AG09309 (cell line): ENCODE measurements at places on chromosomes 5 and 9.

- no peak for DNase-seq
Measured at GRCh38 chr9:16343249-16344237, 526.9 kb downstream of the BNC2 start.

DNA sequence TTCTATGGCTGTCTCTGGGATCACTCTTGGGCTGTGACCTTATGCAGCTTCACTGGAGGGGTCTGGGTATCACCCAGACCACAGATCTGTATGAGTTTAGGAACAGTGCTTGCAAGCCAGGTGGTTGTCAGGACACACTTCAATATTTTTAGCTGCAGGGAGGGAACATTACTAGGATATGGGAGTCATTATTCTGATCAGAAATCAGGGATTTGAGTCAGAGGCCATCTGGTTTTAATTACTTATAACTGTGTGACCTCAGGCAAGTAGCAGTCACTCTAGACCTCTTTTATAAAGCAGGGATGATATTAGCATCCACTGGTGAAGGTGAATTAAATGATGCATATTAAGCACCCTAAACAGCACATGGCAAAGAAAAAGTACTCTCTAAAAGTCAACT is 60.1 kb upstream of the NMUR2 start:
- no peak for DNase-seq

DNA sequence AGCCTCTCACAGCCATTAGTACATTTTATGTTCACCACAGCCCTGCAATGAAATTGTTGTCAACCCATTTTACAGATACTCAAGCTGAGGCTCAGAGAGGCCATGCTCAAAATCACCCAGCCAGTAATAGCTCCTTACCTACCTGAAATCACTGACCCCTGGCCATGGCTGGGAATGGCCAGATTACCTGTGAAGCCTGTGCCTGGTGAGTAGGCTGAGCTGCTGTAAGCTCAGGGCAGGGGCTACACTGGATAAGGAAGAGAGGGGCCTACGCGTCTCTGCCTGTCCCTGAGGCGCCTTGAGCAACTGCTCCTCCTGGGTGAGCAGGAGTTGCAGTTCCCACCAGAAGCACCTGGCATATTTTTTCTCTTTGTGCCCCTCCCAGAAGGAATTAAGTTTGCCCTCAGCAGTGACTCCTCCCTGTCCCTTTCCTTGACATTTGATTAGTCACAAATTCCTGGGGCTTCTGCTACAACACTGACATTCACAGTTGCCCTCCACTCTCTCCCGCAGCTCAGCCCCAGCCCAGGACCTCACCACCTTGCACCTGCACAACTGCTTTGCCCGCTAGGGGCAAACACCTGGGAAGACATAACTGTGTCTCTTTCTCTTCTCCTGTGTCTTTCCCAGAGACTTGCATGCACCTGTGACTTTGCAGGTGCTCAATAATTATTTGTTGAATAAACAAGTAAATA is 5.7 kb downstream of the CLTB start:
- DNase-seq, result no peak

- DNase-seq, result no peak
Measured at GRCh38 chr5:154570572-154571324, 92.7 kb upstream of the HAND1 start.

- DNase-seq, result peak; percentile 23
Measured at GRCh38 chr5:137888863-137889759, at the start of gene PKD2L2. Gene PKD2L2 (plus strand): TSS chr5:137889457. CDS start chr5:137889492, 35 bp downstream.

GRCh38 chr5:180642181-180642775 is 7.1 kb downstream of the FLT4 start:
- no peak for DNase-seq

- no peak for DNase-seq
Measured at GRCh38 chr9:89710697-89711096, 105.9 kb downstream of the GADD45G start.

GRCh38 chr9:82117026-82117811 is 128.6 kb downstream of the SPATA31D1 start:
- DNase-seq, result peak; percentile 18

- peak; percentile 32 for DNase-seq
Measured at GRCh38 chr9:109411798-109412352, 86.2 kb downstream of the PTPN3 start.

GRCh38 chr9:135617991-135618411 is 21.3 kb downstream of the GLT6D1 start:
- no peak for DNase-seq

GRCh38 chr9:113481176-113481787 is 17.8 kb downstream of the RGS3 start:
- no peak for DNase-seq

DNA sequence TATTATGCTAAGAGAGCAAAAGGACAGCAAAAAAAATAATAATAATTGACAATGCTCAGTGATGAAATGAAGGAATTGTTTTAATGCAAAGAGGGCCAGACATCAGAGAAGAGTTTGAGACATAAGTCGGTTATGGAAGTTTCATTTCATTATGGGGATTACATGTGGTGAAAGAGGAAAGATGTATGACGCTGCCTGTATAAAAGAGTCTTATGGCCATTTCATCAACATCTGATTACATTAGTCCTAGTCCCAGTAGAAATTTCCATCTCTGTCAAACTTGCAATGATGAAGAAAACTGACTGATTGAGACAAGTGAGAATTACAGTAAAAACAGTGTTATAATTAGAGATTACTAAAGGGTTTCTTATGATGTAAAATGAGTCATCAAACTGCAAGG is 900.6 kb upstream of the CDH9 start:
- DNase-seq, result no peak

GRCh38 chr9:31820426-31820825 is 564.0 kb upstream of the ACO1 start:
- DNase-seq, result no peak

DNA sequence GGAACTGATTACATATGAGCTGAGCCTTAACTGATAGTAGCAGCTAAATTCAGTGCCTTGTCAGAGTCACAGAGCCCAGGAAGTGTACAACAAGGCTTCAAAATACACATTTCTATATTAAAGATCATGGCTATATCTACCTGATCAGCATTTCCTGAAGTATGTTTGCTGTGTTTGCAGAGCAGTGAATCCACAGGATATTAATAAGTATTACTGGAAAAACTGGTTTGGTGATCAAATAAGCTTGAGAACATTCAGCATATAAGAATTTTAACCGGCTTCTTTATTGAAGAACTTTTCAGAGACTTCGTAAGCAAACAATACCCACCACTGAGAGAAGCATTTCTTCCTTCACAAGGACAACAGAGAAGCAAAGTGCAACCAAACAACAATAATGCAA is 227.0 kb downstream of the ELAVL2 start:
- no peak for DNase-seq

DNA sequence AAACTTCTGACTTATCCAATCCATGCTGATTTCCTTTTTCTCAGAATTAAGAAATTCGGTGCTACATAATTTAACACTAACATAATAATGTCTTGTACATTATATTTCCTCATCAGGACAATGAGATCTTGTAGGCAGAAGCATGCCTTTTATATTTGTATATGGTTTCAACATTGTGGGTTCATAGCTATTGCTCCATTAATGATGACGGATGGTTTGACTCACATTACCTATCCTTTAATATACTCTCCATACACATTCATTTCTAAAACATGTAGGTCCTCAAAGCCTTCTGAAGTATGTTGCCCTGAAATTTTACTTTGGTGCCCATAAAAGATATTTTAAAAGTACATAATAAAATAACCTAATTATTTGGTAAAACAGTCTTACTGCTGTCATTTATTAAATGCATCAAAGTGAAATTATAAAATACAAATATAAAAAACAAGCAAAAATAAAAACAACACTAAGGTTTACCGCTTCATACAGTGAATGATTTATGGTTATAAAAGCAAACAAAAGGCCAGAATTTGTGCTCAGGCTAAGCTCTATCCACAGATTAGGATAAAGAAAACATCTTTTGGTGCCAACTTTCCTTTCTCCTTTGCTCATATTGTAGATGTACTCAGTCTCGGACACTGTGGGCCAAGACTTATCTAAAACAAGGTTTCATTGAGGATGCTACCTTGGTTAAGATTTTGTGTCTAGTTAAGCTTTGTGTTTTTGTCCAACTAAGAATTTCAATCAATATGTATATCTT is 61.2 kb upstream of the GCNT4 start:
- DNase-seq, result no peak

DNA sequence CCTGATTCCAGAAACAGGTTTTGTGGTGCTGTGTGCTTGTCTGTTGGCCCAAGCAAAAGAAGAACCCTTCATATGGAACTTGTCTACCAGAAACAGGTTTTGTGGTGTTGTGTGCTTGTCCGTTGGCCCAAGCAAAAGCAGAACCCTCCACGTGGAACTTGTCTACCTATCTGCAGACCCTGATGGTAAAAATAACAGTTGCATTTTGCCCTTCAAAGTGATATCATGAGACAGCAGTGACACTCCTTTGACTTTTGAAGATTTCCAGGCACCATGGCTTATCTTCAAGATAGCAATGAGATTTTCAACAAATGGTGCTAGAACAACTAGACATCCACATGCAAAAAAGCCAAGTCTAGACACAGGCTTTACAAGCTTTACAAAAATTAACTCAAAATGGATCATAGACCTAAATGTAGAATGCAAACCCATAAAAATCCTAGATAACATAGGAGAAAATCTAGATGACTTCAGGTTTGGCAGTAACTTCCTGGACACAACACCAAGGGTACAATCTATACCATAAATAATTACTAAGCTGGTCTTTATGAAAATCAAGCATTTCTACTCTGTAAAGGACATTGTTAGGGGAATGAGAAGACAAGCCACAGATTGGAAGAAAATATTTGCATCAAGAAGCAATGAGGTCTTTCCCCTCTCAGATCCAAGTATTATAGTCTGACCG is 16.8 kb downstream of the MACROH2A1 start:
- no peak for DNase-seq

GRCh38 chr5:149641000-149641576 is 59.8 kb downstream of the ARHGEF37 start:
- DNase-seq, result no peak

- no peak for DNase-seq
Measured at GRCh38 chr5:89260254-89260653, 377.3 kb upstream of the MEF2C start.

DNA sequence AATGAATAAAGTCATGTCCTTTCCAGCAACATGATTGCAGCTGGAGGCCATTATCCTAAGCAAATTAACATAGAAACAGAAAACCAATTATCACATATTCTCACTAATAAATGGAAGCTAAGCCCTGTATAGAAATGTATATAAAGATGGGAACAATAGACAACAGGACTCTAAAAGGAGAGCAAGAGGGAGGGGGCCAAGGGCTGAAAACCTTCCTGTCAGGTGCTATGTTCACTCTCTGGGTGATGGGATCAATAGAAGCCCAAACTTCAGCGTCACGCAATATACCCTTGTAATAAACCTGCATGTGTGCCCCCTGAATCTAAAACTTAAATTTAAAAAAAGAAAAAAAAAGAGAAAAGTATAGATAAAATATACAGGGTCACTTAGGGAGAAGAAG is 163.7 kb upstream of the ACO1 start:
- no peak for DNase-seq

- no peak for DNase-seq
Measured at GRCh38 chr9:84966876-84967830, 297.6 kb downstream of the NTRK2 start.

DNA sequence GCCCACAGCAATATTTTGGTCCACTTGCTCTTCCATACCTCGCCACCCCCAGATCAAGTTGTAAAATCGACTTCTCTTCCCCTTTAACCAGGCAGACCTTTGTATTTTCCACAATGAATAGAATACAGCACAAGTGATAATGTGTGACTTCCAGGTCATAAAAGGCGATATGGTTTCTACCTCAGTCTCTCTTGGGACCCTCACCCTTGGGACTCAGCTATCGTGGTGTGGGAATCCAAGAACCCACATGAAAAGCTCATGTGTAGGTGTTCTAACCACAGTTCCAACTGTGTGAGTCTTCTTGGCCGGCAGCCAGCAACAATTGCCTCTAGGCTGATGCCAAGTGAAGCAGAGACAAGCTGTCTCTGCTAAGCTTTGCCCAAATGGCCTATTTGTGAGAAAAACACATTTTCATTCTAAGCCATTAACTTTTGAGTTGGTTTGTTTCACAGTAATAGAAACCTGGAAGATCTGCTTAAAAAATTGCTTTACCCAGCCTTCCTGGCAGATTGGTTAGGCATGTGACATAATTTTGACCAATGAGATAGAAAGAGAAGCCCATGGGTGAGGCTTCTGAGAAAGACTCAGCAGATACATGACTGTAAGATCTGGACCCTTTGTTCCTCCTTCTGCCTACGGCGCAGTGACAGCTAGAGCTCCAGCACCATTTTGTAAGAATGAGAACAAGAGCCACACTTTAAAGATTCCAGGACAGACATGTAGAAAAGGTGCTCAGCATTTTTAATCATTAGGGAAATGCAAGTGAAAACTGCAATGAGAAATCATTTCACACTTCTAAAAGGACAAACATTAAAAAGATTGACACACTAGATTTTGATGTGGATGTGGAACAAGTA is 18.3 kb upstream of the MLLT3 start:
- DNase-seq, result no peak

DNA sequence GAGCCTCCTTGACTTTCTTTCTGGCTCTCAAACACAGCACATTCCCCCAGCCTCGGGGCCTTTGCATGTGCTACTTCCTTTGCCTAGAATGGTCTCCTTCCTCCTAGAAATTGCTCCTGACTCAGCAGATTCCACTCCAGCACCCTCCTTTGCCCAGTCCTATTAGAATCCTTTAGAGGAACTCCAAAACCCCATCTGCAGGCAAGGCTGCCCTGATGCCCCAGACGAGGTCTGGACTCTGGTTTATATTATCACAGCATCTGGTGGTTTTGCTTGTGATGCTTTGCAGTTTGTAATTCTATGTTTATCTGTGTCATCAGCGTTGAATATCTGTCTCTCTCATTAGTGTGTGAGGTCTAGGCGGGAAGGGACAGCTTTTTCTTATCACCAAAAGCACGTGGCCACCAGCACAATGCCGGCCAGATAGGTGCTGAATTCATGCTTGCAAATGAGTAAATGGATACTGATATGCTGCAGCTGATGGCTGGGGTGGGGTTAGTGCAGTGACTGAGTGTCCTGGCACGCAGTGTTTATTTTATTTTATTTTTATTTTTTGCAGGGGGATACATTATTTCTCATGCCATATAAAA is 30.0 kb upstream of the ANKH start:
- peak; percentile 43 for DNase-seq

DNA sequence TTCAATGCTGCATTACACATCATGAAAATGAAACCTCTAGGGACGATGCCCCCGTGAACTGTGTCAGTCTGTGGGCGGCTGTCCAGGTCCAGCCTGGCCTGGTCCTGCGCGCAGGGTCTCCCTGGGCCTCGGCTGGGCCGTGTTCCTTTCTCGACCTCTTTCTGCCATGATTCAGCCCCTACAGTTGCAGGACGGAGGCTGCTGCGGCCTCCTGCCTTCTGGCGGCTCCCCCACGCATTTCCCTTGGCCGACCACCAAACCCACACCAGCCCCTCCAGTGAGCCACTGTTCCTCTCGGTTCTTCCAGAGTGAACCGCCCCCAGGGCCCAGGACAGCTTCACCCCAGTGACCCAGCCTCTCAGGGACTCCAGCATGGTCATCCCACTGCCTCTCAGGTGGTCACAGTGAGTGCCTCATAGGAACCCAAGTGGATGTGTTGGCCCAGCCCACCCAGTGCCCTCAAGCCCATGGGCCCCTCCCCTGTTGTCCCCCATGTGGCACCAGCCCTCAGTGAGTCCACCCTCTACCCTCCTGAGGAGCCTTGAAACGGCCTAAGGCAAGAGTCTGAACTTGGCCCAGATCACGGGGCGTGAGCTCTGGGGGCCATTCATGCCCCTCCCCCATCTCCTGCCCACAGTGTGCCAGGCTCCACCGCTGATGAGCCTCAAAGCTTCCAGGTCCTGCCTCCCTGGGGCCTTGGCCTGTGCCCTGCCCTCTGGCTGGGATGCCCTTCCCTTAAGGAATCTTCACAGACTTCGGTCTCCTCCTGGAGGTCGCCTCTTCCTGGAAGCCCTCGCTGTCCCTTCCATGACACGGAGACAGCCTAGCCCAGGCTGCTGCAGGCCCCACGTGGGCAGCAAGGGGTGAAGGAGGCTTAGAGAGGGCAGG is 10.0 kb upstream of the CLIC3 start:
- DNase-seq, result no peak
